Amygdala (tissue), 56 donors: ENCODE measurements at places on chromosomes 2 and 18.

GRCh38 chr18:24868311-24868710 lies 407.9 kb downstream of the HRH4 start:
- no peak for DNase-seq

- peak; percentile 12 for DNase-seq
Measured at GRCh38 chr18:50726960-50727589, 92.7 kb downstream of the MRO start.

GRCh38 chr18:14975431-14975830 lies 227.5 kb downstream of the ANKRD30B start:
- no peak for DNase-seq

- DNase-seq: no peak
Measured at GRCh38 chr2:130286983-130287655, 55.6 kb upstream of the IMP4 start.

DNA sequence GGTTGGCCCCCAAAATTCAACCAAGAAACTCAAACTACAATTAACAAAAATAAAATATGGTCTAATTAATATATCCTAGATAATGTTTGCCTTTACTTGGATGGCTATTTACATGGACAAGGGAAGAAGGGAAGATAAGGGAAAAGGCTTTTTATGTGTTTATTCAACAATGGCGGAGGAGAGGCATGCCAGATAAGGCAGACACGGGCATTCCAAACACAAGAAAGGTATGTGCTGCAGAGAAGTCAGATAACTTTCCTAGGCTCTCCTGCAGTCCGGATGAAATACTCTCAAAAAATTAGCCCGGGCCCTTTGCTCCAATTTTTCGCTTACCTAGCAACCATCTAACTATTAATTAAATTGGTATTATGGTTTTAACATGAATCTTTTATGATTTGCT lies 5.1 kb upstream of the TTR start:
- no peak for DNase-seq
